ENCODE measurements at places on chromosomes 12 and 14. TPM values are rescaled to one million over a fixed set of nuclear protein-coding genes. Genes with fewer than 3 reads are reported as not detected.
A peak's percentile ranks its signal among the peaks of the same experiment; 100 is the strongest.

GRCh38 chr14:65371784-65372183 lies 40.7 kb upstream of the FUT8 start:
- no peak overlapping the region for H3K27ac ChIP-seq
- no peaks in the 10 kb centered on the region for H3K27me3 ChIP-seq
- H3K4me3 ChIP-seq: no peak overlapping the region
- H3K4me1 ChIP-seq: no peaks in the 10 kb centered on the region
- H3K36me3 ChIP-seq: no peaks in the 10 kb centered on the region
- no peak for DNase-seq

MYF6 gene
- total RNA-seq: not detected

- H3K4me3 ChIP-seq: no peak overlapping the region
- DNase-seq: no peak
- H3K36me3 ChIP-seq: no peaks in the 10 kb centered on the region
- H3K27me3 ChIP-seq: no peaks in the 10 kb centered on the region
- no peaks in the 10 kb centered on the region for H3K4me1 ChIP-seq
Observed at GRCh38 chr14:100972118-100972897, 68.8 kb upstream of the RTL1 start.

GRCh38 chr12:100404769-100405407 lies 48.0 kb downstream of the SLC17A8 start:
- DNase-seq: peak; percentile 34
- no peaks in the 10 kb centered on the region for H3K36me3 ChIP-seq
- H3K4me3 ChIP-seq: no peak overlapping the region
- no peaks in the 10 kb centered on the region for H3K4me1 ChIP-seq

LRRIQ1 gene
- total RNA-seq: 19.4 TPM

DNA sequence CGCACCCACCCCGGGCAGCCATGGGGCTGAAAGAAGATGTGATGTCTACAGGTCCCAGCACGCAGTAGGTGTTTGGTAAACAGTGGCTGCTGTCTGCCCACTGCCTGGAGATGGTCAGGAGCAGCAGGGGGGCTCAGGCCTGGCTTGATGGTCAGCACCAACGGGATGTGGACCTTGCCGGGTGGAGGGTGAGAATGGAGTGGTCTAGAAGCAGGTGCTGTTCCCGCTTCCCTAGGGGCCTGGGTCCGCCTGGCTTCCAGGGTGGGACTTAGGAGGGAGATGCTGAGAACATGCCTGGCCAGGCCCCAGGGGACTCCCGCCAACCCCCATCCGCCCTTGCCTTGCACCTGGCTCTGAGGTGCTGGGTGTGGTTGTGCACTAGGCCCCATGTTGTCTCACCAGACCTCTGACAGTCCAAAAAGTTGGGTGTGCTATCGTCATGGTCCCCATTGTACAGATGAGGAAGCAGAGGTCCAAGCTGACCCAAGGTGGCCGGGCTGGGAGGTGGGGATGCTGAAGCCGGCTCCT lies 12.9 kb downstream of the FAM222A start:
- no peak overlapping the region for H3K4me3 ChIP-seq
- H3K4me1 ChIP-seq: peaks cover 34% of the 10 kb centered on the region
- no peak for DNase-seq
- no peaks in the 10 kb centered on the region for H3K27me3 ChIP-seq
- H3K36me3 ChIP-seq: no peaks in the 10 kb centered on the region

GPR132 gene
- total RNA-seq: 4.4 TPM

- H3K4me1 ChIP-seq: no peaks in the 10 kb centered on the region
- H3K4me3 ChIP-seq: no peak overlapping the region
- DNase-seq: no peak
- H3K27ac ChIP-seq: peak overlapping the region; percentile 17
- H3K27me3 ChIP-seq: no peaks in the 10 kb centered on the region
- H3K36me3 ChIP-seq: no peaks in the 10 kb centered on the region
Observed at GRCh38 chr12:59733200-59733599, 137.4 kb downstream of the SLC16A7 start.

- H3K36me3 ChIP-seq: no peaks in the 10 kb centered on the region
- no peak for DNase-seq
- no peaks in the 10 kb centered on the region for H3K27me3 ChIP-seq
- H3K4me1 ChIP-seq: no peaks in the 10 kb centered on the region
- no peak overlapping the region for H3K27ac ChIP-seq
Observed at GRCh38 chr12:125245581-125246557, 180.6 kb downstream of the AACS start.

- no peak for DNase-seq
- peaks cover 12% of the 10 kb centered on the region for H3K27me3 ChIP-seq
- no peak overlapping the region for H3K4me3 ChIP-seq
- no peak overlapping the region for H3K27ac ChIP-seq
- H3K4me1 ChIP-seq: peaks cover 5% of the 10 kb centered on the region
Observed at GRCh38 chr12:2583642-2584401, 210.9 kb upstream of the FKBP4 start.

DNA sequence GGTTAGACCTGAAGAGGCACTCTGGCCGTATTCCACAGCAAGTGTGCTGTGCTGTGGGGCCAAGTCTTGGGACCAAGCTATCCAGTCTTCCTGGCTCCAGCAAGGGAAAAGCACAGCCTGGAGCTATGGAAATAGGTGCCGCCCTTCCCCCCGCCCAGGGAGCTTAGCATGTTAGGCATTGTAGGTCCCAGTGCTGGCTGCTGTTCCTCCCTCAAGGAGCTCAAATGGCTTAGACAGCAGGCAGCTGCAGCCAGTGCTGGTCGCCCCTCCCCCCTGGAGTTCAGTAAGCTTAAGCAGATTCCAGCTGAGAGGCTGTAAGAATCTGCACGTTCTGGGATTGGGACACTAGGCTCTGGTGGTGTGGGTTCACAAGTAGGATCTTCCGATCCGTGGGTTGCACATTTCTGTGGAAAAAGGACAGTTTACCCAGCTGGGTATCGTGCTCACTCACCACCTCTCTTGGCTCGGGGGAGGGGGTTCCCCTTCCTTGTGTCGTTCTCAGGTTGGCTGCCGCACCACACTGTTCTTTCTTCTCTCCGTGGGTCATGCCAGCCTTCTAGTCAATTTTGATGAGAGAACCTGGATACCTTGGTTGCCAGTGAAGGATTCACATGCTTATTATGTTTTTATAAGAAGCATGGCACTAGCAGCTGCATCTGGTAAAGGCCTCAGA lies 127.3 kb downstream of the CNTN1 start:
- no peak overlapping the region for H3K4me3 ChIP-seq
- no peaks in the 10 kb centered on the region for H3K36me3 ChIP-seq
- H3K27me3 ChIP-seq: no peaks in the 10 kb centered on the region
- peak; percentile 81 for DNase-seq

E2F7 gene
- total RNA-seq: 0.77 TPM

DNA sequence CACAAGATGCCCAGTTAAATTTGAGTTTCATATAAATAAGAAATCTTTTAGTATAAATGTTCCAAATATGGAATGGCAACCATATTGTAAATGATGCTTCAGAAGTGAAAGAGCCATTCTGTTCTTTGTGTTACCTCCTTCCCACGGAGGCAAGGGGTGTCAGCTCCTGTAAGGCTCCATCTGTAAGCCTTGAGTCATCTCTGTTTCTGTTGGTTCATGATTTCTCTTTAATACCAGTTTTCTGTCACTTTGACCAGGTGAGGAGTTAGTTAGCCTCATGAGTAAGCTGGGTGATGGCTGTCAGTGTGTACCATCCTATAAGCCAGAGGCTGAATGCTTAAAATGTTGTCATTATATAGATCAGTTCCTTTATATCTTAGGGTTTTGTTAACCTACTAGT lies 61.9 kb downstream of the TMEM30B start:
- no peak overlapping the region for H3K4me3 ChIP-seq
- H3K27ac ChIP-seq: no peak overlapping the region
- H3K36me3 ChIP-seq: no peaks in the 10 kb centered on the region
- no peaks in the 10 kb centered on the region for H3K27me3 ChIP-seq
- DNase-seq: no peak
- peaks cover 14% of the 10 kb centered on the region for H3K4me1 ChIP-seq

GRCh38 chr12:108635201-108635996 lies 1.7 kb upstream of the SELPLG start:
- H3K4me3 ChIP-seq: no peak overlapping the region
- no peaks in the 10 kb centered on the region for H3K36me3 ChIP-seq
- peak overlapping the region; percentile 61 for H3K27ac ChIP-seq
- peaks cover 9% of the 10 kb centered on the region for H3K4me1 ChIP-seq
- no peak for DNase-seq

- H3K4me1 ChIP-seq: peaks cover 2% of the 10 kb centered on the region
- H3K27ac ChIP-seq: no peak overlapping the region
- no peaks in the 10 kb centered on the region for H3K27me3 ChIP-seq
- H3K4me3 ChIP-seq: no peak overlapping the region
- H3K36me3 ChIP-seq: peaks cover 35% of the 10 kb centered on the region
Observed at GRCh38 chr14:100135784-100136183, 23.7 kb downstream of the DEGS2 start.
